ENCODE measurements at places on chromosomes 16 and 17.

DNA sequence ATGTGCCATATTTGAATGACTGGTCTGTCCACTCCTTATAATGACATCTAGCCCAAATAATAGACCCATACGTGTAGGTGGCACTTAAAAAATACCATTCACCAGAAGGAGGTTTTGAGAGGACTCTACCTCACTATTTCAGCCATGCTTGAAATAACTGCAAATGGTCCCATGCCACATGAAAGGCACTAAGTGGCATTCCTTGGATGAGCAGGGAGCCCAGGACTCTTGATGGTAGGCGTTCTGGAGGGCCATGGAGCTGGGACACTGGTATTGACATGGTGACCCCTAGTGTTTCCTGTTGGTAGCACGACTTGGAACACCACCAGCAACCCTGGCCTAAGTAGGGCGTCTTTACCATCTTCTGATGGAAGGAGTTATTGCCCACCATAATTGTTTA, 148.7 kb upstream of the ZFHX3 start:
- DNase-seq, result no peak

DNA sequence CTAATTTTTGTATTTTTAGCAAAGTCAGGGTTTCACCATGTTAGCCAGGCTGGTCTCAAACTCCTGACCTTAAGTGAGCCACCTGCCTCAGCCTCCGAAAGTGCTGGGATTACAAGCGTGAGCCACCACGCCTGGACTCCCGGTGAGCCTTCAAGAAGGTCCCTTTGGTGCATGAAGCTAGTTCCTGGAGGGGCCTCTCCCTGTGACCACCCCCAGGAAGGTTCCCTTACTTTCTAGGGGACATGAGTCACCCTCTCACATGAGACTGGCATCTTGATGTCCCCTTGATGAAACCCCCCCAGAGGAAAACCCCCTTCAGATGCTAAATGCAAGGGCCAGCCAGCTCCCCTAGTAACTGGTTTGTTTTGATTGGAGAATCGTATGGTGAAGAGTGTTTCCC, 12.8 kb downstream of the CARHSP1 start:
- no peak for DNase-seq

GRCh38 chr16:73064212-73064993, 16.5 kb upstream of the ZFHX3 start:
- no peak for DNase-seq

DNA sequence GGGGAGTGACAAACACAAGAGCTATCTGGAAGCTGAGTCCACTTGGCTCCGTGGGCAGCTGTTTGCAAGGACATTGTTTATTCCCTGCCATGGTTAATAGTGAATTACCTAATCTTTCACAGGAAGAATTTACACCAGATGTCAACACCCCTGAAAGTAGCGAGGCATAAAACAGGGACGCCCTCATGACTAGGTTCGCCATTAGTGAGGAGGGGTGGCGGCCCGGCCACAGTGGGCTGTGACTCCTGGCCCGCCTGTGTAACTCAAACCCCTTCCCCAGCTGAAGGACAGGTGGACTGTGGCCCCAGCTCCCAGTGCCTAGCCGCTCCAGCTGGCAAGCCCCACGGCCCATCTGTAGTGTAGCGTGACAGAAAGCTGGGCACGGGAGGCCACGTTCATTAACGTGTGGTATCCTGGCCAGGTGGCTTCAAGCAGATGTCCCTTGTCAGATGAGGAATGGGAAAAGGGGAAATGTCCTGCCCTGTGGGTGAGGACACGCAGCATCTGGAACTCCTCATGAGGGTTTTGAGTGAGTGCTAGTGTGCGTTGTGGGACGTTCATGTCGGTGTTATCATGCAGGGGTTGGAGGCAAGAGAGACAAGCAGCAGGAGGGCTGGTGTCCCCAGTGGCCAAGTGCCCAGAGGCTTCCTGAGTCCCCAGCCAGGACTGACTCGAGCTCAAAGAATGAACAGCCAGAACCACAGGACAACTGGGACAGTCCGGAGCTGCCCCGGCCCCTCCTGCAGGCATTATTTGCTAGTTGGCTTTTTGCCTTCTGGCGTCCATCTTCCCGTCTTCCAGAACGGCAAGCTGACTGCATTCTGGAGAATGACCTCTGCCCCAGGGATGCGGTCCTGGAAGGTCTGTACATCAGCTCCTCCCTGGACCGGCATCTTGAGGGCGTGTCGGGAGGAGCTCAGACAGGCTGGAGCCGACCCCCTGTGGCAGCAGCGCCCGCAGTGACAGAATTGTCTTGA, 19.2 kb downstream of the KDM8 start:
- DNase-seq, result no peak

DNA sequence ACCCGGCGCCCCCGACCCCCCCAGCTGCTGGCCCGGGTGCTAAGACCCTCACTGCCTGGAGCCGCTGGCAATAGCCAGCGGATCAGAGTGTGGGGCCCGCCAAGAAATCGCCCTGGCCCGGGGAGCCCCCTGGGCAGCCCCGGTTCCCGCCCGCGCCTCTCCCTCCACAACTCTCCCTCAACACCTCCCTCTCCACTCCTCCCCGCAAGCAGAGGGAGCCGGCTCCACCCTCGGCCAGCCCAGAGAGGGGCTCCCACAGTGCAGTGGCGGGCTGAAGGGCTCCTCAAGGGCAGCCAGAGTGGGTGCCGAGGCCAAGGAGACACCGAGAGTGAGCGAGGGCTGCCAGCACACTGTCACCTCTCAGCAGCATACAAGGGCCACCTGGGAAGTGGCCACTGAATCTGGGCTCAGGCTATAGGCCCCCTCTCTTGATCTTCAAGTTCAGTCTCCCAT, 385.5 kb downstream of the SEC14L1 start:
- DNase-seq, result no peak

GRCh38 chr16:8971416-8971815, 7.7 kb upstream of the USP7 start:
- no peak for DNase-seq

GRCh38 chr17:3318336-3318735, 20.2 kb upstream of the OR3A1 start:
- DNase-seq, result no peak

GRCh38 chr17:76579281-76579680, 6.4 kb downstream of the ST6GALNAC2 start:
- DNase-seq, result no peak

DNA sequence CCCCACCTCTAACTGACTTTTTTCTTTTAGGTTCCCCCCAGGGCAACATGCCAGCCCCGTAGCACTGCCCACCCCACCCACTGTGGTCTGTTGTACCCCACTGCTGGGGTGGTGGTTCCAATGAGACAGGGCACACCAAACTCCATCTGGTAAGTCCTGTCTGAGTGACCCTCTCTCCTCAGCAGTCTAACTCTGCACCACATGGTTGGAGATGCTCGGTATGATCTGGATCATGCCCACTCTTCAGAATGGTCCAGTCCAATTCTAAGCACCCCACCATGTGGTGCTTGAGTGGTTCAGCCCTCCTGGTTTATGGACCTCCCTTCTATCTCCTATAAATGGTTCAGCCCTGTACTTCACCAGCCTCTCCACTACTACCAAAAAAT, 5.9 kb downstream of the KDM6B start:
- no peak for DNase-seq

GRCh38 chr17:10117581-10118001, 80.8 kb downstream of the GAS7 start:
- DNase-seq, result no peak

DNA sequence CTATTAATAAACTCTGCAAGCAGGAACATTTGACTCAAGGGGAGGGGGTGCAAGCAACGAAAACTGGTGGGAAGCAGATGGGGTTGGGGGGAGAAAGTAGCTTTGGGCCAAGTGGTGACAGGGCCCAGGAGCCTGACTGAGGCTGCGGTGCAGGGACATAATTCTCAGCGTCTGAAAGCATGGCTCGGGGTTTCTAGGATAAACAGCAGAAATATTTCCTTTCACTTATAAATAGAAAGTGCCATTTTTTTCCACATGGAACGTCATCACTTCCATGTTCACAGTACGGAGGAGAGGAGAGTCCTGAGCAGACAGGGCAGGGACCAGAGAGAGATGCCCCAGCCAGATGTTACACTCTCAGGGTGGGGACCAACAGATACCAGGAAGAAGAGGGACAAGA, 197.1 kb downstream of the ZFHX3 start:
- no peak for DNase-seq

GRCh38 chr17:4537451-4538235, 17.5 kb downstream of the MYBBP1A start:
- no peak for DNase-seq

DNA sequence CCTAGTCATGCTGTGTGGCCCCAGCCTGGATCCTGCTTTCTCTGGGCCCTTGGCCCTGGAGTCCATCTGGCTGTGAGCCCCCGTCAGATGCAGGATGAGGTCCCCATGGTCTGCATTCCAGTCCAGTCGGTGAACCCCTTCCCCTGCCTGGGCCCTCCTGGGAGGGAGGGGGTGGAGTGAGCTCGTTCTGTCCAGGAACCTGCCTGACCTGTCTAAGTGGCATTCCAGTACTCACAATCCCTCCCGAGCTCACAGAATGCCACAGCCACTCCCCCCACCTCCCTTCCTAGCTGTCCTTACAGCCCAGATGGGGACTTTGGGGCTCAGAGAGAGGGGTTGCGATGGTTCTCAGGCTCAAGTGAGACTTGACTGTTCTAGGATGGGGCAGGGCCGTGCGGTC, 15.5 kb downstream of the SPNS2 start:
- no peak for DNase-seq

GRCh38 chr16:77480681-77481315, 46.0 kb upstream of the ADAMTS18 start:
- DNase-seq, result no peak

- DNase-seq, result no peak
These were observed 62.7 kb upstream of the IRX6 start for GRCh38 chr16:55261301-55261700.

- peak; percentile 32 for DNase-seq
These were observed 6.4 kb downstream of the C16orf86 start for GRCh38 chr16:67672739-67673662.

DNA sequence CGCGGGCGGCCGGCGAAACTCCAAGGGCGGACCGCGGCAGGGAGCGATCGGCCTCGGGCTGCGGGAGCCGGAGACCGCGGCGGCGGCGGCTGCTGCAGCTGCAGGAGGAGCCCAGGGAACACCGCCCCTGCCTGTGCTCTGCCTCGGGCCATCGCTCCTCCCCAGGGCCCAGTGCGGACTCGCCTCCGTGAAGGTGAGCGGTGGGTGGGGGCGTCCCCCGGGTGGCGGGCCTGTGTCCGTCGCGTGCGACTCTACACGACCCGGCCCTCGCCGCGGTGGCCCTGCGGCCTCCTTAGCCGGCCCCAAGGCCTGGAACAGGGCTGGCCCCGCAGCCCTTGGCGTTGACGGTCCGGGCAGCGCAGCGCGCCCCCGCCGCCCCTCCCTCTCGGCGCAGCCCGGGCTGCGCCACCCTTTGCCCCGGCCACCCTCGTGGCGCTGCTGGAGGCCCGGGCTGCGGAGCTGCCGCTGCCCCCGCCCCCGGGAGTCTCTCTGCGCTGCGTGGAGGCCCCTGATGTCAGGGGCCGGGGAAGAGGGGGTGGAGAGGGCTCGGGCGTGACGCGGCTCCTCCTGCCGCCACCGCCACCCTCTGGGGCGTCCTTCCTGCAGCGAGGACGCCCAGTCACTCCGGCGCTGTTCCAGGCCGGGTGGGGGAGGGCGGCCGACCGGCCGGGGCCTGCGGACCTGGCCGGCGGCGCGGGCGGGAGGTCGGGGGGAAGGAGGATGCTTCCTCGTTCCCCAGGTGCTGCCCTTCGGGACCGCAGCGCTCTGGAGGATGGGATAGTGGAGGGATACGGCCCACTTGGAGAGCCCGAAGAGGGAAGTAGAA, 485 bp downstream of the DYNLL2 start:
- peak; percentile 50 for DNase-seq

DNA sequence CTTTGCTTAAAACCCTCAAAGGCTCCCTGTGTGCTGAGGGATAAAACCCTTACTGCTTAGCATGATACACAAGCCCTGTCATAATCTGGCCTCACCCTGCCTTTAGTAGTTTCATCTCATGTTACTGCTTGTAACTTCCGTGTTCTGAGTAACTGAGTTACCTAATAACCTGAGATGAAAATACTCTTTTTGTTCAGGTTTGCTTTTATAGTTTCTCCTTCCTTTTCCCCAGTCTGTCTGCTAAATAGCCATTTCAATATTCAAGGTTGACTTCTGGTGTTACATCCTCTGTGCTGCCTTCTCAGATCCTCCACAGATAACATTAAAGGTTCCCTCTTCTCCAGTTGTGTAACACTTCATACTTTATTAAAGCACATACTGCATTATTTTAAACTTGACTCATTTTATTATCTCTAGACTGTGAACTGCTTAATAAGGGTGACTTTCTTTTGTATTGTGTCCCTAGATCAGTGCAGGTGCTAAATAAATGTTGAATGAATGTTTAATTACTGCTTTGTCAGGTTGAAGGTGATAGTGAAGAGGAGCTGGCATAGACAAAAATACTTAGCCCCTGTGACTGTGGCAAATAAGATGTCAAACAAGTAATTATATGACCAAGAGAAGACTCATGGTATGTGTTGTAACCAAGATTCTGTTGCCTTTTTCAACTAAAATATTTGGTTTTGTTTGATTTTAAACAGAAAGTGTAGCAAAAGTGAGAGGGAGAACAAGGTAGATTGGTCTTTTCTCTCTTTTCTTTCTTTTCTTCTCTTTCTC, 47.8 kb downstream of the NFAT5 start:
- no peak for DNase-seq

- no peak for DNase-seq
These were observed 1.8 kb upstream of the SLC4A1 start for GRCh38 chr17:44269535-44270240.

DNA sequence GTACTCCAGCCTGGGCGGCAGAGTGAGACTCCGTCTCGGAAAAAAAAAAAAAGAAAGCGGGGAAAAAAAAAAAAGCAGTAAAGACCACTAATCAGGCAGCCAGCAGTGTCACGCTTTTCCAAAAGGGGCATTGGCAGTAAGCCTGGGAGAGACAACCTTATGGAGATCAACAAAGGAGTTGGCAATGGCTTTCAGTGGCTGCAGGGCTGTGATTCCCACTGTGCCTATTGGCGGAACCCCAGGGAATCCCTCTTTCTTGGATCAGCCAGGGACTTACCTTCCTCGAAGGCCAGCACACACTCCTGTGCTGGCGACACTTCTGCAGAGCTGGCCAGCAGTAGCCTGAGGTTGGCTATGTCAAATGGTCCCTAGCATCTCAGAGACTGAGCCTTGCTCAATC, 43.2 kb upstream of the ZFHX3 start:
- no peak for DNase-seq

GRCh38 chr17:60671482-60671881, 6.2 kb upstream of the BCAS3 start:
- DNase-seq, result no peak

DNA sequence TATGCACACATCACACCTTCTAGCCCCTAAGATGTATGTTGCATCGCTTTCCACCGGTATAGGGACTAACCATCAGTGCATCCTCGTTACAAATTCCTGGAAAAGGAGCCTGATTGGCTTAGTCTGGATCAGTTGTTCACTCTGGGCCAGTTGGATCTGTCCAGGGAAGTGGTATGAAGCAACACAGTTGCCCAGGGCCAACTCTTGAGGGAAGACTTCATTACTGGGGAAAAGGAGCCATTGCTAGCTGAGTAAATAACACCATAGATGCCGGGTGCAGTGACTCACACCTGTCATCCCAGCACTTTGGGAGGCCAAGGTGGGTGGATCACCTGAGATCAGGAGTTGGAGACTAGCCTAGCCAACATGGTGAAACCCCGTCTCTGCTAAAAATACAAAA, 275.2 kb upstream of the RBFOX1 start:
- DNase-seq, result no peak
